ENCODE measurements at places on chromosomes 13 and 19.

DNA sequence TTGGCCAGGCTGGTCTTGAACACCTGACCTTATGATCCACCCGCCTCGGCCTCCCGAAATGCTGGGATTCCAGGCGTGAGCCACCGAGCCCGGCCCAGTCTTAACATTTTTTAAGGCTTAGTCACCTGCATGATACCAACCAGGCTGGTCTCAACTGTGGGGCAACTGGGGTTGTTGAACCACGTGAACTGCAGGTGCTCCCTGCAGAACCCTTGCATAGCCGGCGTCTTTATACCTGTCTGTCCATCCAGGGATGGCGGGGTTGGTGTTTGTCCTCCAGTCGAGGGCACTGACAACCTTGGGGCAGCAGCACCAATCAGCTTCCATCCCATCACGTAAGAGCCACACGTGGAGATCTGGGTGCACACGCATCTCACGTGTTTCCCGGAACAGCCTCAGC is 24.8 kb upstream of the LILRA2 start:
- no peak for DNase-seq

- no peak for DNase-seq
Measured at GRCh38 chr13:106159295-106160195, 375.9 kb downstream of the EFNB2 start.

GRCh38 chr13:30866677-30867076 is 39.4 kb upstream of the MEDAG start:
- DNase-seq: no peak

DNA sequence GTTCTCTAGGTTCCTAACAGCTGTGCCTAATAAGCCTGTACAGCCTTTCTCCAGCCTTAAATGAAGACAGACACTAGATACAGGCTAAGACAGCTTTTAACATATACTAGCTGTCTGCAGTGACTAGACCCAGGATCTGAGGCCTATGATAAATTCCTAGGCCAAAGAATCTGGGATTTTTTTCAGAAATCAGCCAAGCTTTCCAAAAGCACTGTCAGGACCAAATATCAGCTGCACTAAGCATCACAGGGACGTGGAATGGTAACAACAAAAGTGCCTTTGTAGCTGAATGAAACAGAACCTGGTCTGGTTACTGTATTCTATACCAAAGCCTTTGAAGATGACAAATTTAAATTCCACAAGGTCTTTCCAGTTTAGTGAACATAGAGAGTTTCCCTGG is 77.9 kb upstream of the DOCK9 start:
- no peak for DNase-seq

DNA sequence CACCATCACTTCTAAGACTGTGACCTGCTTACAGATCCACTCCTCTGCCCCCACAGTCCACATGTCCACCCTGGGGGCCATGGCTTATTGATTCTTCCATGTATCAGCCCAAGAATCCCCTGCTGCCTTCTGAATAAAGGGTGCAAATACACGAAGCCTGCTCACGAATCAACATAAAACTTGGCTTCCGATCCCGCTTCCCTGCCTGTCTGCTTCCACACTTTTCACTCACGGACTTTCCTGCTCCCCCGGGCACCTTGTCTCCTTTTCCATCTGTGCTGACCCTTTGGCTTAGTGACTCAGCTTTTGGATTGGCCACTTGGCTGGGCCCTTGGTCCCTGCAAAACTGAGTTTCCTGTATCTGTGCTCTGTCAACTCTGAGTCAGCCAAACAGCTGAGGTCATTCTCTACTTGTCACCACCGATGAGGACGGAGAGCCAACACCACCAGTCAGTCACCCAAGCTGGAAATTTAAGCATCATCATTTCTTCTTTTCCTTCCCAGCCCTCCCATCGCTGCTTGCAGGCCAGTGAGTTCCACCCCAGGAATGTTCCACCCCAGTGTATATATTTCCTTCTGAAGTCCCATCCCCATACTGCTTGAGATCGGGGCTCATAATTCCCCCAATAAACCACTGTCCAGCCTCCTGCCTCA is 11.4 kb upstream of the USP12 start:
- peak; percentile 87 for DNase-seq

DNA sequence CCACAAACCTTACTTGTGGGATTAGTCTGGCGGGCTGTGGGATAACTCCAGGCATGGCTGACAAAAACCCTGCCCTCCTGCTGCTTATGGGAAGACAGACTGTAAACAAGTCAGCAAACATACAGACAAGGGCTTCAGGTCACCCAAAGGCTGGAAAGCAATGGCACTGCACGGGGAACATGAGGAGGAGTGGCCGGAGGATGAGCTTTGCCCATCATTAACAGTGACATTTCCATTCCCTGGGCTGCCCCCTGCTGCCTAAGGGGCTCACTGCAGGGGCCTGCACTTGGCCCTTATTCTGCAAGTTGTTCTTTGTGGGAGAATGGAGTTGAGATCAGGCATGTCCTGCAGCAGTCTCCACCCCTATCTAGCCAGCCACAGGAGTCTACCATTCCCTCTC is 91.3 kb downstream of the UQCRFS1 start:
- no peak for DNase-seq

DNA sequence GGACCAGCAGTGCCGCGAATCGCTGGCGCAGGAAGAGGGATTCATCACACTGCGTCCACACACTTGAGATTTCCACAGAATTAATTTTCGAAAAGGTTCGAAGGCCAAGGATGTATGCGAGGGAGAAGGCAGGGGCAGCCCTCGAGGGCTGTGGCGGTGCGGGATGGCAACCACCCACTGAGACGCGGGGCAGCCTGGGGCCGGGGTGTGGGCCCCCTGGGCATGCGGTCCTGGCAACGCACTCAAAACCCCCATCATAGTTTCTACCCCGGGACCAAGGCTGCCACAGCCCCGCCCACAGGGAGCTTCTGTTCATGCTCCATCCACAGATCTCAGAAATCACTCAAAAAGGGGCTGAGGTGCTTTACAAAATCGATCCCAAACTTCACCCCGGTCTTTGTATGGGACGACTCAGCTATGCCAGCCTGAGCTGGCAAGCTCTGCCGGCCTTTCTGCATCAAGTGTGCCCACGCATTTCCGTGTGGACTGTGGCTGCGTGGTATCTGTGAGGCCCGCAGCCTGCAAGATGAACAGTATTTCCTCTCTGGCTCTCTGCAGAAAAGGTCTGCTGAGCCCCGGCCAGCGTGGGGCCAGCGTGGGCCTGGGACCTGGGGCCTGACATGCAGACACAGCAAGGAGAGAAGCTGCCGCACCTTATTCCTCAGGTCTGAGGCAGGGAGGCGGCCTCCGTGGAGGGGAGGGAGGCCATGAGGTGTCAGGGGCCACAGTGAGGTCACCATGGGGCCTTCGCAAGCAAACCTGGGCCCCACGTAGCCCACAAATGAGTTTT is 19.2 kb downstream of the ZNF787 start:
- no peak for DNase-seq

DNA sequence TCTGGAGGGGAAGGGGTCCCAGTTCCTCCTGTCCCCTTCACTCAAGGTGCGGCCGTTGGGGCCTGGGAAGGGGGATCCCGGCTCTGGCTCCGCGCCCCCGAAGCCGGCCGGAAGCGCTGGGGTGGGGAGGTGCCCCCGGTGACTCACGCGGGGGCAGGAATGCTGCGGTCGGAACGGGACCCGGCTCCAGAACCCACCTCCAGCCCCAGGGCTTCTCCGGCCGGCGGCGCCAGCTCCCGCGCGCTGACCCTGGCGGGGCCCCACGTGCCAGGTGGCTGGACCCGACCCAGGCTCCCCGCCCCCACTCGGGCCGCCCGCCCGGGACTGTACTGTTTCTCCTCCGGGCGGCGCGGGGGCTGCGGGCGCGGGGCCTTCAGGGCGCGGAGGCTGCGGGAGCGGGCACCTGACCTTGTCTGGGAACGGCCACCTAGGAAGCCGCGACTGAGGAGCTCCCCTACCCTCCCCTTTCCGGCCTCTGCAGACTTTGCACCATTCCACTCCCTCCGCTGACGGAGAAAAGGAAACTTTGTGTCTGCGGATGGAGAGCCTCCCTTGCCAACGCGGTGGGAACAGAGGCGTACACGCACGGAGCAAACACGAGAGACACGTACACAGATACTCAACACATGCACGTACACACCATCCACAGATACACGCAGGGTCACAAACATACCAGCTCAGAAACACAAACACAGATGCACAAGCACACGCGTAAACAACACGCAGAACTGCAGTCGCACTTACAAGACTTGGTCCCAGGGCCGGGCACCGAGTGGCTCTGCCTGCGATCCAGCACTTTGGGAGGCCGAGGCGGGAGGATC is 7.2 kb downstream of the AXL start:
- DNase-seq: peak; percentile 92

DNA sequence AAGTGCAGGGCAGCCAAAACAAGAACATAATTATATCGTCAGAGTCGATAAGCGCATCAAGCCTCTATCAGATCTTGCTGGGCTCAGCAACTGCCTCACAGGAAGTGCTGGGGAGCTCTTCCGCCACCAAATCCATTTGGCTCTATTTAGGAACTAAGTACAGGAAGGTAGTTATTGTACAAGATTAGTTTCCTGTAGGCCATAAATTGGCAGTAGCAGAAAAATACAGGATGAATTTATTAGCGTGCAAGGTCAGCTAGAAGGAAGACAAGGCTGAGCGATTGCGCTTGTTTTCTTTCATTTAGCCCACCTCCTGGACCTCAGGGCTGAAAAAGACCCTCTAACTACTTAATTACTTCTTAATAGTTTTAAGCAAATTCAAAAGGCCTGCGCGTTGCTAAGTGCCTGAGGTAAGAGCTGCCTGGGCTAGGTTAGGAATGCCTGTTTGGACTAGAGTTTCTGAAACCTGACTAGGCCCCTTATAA is 118.5 kb downstream of the IRS2 start:
- no peak for DNase-seq

GRCh38 chr13:110158226-110158625 is 148.7 kb downstream of the COL4A1 start:
- no peak for DNase-seq

- no peak for DNase-seq
Measured at GRCh38 chr19:45076851-45077730, 813 bp upstream of the ZNF296 start.

- DNase-seq: no peak
Measured at GRCh38 chr13:112586334-112586960, 1.5 kb downstream of the TUBGCP3 start.

DNA sequence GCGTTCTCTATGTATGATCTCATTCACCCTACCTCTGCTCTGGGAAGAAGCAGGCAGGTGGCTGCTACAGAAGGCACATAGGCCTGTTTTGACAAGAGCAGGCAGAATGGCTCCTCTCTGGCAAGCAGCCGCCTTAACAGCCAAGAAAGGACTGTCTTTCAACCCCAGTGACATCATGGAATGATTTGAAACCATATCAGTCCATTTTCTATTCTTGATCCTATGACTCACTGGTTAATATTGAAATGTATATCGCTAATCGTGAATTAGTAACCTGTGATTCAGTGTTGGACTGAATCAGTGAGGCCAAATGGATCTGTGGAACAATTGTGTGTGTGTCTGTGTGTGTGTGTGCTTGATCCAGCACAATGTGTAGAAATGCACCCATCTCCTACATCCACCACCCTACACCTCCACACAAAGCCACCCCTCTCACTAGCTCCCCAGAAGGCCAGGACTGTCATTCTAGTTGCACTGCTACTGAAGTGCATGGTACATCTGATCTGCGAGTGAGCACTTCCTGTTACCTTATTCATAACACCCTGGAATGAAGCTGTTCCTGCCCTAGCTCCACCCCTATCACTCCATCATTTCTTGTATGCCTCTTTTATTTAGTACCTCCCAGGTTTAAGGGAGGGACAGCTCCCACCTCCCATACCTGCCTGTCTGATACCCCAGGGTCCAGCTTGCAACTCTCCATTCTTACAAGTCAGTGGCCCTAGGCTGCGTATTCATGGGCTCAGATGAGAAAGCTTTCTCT is 460.0 kb downstream of the FOXO1 start:
- peak; percentile 68 for DNase-seq

DNA sequence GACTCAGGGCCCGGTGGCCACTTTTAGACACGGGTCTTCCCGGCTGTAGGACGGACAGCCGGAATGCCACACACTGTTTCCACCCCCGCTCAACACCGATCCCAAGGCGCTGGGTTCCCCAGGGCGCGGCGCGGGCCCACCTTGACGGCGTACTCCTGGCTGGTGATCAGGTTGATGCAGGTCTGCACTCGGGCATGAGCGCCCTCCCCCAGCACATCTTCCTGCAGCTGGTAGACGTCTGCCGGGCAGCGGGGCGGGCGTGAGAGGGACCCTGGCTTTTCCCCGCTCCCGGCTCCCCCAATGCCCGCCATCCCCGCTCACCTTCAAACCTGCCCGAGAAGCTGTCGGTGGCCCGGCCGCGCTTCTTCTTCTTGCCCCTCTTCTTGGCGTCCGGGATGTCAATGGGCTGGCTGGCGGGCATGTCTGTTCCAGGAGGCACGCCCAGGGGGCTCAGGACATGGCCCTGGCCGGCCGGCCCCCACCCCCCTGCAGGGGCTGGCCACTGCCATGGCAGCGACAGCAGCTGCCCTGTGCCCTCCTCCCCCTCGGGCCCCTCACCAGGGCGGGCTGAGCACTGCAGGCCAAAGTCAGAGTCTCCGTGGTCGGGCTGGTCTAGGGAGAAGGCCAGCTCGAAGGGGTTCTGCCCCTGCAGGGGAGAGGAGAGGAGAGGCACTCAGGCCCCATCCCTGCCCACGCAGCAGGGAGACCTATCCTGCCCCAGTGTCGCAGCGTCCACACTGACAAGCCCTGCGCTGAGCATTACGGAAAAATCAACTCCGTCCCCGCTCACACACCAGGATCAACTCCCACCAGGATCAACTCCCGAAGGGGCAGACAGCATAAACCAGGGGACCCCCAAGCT is 4.8 kb downstream of the MKNK2 start:
- DNase-seq: no peak

- no peak for DNase-seq
Measured at GRCh38 chr19:47674548-47674947, 38.7 kb upstream of the EHD2 start.

DNA sequence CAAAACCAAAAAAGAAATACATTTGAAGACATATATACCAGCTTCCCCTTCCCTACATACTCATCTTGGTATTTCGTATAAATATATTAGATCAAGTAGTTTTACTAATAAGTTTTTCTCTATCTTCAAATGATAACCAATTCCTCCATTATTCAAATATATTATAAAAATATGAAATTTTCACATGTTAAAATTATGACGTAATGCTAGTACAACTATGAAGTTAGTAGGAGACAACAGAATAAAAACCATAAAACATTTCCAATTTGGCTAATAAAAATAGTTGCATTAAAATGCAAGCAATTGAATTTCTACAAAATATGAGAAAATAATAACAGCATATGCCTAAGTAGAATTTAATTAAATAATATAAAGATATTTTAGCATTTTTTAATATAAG is 501.8 kb upstream of the SLITRK5 start:
- no peak for DNase-seq

GRCh38 chr13:35765366-35765765 is 288.9 kb upstream of the MAB21L1 start:
- DNase-seq: no peak

Data from fibroblast of pulmonary artery (primary cell).